ENCODE measurements at places on chromosomes 3 and 15. TPM values are rescaled to one million over a fixed set of nuclear protein-coding genes. Genes with fewer than 3 reads are reported as not detected.

- no peak for DNase-seq
These were observed 46.5 kb upstream of the SMAD6 start for GRCh38 chr15:66655511-66655910.

DNA sequence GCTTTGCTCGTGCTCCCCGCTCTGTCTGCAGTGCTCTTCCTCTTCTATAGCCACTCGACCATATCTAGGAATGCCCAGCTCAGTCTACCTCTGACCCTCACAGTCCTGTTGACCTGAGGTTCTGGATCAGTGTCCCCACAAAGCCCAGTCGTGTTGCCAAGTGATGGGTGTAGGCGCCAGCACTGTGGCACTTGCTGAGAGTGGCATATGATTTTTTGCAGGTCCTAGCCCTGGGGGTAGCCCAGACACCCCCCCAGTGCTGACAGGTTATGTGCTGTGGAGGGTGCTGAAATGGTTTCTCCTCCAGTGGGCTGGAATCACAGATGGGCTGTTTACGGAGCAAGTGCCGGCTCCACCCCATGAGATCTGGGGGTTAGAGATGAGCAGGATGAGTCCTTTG lies 32.5 kb downstream of the ACAD9 start:
- no peak for DNase-seq

DNA sequence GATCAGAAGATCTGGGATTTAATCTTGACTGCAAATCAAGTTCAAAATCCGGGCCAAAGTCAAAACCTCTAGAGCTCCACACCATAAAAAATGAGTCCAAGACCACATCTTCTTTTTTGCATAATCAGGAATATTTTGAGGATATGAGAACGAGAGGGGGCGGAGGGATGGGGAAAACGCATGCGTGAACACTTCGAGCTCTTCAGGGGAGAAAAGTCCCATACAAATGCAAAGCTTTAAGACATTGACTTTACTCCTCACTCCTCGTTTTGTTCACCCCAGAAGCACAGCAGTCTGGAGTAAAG lies 68.2 kb downstream of the SUMF1 start:
- no peak for DNase-seq

DNA sequence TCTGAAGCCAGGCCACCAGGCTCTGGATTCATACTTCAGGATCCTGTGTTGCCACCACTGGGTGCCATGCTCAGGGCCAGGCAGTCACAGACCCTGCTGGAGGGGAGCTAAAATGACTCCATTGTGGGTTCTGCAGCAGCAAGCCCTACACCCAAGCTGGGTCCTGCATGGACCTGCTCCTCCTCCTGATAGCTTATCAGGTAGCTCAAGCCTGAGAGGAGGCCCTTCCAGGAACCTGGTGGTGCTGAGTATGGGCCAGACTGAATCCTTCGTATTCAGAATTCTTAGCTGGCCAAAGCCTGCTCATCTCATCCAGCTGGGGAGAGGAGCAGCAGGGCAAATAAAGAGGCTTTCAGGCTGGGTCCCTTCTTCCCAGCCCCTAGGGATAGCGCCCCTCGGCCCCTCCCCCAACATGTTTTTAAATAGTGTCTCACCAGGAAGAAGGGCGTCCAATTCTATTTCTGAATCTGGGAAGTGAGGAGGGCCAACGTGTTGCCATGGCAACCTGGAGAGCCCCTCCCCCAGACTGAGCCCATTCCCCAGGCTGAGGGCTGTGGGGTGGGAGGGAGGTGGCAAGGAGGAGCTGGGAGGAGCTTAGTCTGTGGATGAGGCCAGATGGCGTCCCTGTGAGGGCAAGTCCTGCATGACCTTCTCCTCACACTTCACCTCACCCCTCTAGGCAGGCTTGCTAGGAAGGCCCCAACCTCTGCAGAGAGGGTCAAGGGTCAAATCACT lies 11.0 kb upstream of the CAMKV start:
- no peak for DNase-seq

- DNase-seq, result no peak
These were observed 215.5 kb upstream of the RORA start for GRCh38 chr15:61444585-61444984.

DNA sequence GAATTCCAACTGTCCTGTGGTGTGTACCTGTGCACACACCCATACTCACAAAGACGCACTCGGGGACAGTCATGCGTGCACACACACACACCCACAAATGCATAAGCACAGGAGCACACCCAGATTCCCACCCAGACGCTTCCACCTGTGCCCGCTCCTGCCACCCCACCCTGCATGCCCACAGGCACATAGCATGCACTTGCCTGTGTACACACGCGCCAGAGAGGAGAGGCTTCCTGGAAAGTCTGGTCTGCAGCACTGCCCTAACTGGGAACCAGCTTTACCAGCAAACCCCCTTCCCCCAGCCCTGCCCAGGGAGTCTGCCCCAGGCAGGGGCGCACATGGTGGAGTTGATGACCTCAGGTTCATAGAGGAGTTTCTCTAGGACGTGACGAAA lies 246.2 kb downstream of the UACA start:
- no peak for DNase-seq

CORO2B gene
- total RNA-seq, result 2.9 TPM

GRCh38 chr3:11047500-11047899 lies 55.0 kb downstream of the SLC6A1 start:
- no peak for DNase-seq

SMAD6 gene
- 50.5 TPM for total RNA-seq

GRCh38 chr3:86126552-86126951 lies 864.4 kb downstream of the VGLL3 start:
- no peak for DNase-seq

- no peak for DNase-seq
These were observed 34.3 kb upstream of the FLNB start for GRCh38 chr3:57973715-57974477.

DNA sequence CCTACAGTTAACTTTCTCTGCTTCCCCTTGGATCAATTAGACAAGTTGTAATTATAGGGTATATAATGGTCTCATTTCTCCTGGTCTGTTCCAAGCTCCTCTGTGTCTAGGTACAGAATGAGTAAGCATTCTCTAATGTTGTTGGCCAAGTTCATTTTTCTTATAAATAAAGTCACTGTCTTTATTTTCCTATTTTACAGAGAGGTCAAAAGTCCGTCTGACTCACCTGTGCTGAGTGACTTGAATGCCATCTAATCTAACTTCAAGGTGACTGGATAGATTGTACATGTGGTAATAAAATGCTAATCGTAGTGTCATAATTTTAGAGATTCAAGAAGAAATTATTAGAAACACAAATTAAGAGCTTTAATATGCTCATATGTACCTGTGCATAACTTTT lies 500.2 kb downstream of the PDCD6IP start:
- no peak for DNase-seq
